ENCODE measurements at places on chromosomes 6 and 20. TPM values are rescaled to one million over a fixed set of nuclear protein-coding genes. Genes with fewer than 3 reads are reported as not detected.

GRCh38 chr6:10723567-10723881 lies 654 bp downstream of the TMEM14C start:
- DNase-seq: no peak

Gene WFDC5
- not detected for total RNA-seq

GRCh38 chr6:135938576-135939207 lies 87.2 kb downstream of the PDE7B start:
- peak; percentile 47 for DNase-seq

GRCh38 chr6:11412011-11412424 lies 125.5 kb upstream of the TMEM170B start:
- peak; percentile 82 for DNase-seq

Gene GSTA3
- not detected for total RNA-seq

GRCh38 chr20:16541226-16541625 lies 32.0 kb downstream of the KIF16B start:
- no peak for DNase-seq

- peak; percentile 94 for DNase-seq
These were observed 55.5 kb upstream of the SGK1 start for GRCh38 chr6:134373282-134373922.
